ENCODE measurements at places on chromosomes 12 and 14.

- DNase-seq, result no peak
Measured at GRCh38 chr14:77041881-77042545, 13.5 kb upstream of the IRF2BPL start.

DNA sequence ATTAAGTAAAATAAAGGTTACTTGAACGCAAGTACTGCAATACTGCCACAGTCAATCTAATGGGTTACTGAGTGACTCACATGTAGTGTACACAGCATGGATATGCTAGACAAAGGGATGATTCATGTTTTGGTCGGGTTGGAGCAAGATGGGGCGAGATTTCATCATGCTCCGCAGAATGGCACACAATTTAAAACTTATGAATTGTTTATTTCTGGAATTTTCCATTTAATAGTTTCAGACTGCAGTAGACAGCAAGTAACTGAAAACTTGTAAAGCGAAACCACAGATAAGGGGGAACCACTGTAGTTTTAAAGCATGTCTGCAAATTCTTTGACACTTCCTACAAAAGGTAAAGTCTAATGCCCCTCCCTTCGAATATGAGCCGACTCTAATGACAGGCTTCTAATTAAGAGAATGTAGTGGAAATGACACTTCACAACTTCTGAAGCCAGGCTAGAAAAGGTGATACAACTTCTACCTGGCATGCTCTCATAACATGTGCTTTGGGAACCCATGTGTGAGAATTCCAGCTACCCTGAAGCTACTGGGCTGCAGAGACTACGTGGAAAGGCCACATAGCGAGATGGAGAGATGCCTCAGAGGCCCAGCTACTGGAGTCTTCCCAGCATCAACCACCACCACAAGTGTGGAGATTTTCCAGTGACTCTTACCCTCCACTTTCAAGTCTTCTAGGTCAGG, 13.9 kb upstream of the TCP11L2 start:
- DNase-seq, result no peak

DNA sequence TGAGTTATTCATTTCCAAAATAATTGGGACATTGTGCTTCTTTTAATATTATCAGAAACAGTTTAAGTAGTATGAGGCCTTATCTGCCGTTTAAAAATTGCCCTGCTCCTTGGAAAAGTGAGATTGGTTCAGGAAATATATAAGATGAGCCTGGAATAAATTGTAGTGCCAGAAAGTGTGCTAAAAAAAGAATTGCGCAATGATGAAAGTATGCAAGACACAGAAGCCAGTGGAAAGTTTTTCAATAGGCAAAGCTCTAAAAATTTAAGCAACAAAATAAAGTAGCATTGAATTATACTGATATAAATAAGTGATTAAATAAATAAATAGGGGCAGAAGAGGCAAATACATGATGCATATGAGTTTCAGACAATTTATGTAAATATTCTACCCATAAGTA, 834.9 kb downstream of the BCL11B start:
- no peak for DNase-seq

DNA sequence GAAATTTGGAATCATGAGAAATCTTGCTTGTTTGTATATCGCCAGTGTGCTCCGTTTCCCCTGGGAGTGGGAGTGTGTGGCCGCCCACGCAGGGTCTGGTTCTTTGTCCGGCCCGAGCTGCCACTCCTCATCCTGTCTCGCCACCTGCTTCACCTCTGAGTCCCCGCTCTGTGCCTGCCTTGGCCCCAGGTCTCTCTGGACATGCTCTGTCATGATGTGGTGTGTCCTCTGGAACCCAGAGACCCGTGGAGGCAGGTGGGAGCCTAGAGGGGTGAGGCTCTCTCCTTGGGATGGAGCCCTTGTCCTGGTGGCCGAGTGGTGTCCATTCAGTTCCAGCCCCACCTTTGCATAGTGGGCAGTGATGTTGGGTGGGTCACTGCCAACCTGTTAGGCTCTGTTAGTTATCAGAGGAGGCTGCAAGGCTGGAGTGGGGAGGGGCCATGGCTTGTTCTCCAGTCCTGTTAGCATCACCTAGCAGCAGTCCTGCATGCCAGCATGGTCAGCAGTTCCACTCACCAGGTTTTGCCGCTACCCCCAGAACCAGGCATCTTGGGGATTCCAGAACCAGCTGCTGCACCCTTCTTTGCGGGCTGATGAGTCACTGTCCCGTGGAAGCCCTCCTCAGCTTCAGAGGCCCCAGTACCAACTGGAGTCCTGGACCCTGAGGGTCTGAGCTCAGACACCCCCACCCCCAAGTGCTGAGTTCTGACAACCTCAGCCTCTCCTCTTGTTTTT, 76.5 kb downstream of the EP400 start:
- DNase-seq, result no peak

GRCh38 chr14:71005076-71005475, 97.8 kb downstream of the PCNX1 start:
- DNase-seq, result no peak

- DNase-seq, result no peak
Measured at GRCh38 chr12:74945771-74946198, 263.9 kb downstream of the KCNC2 start.

DNA sequence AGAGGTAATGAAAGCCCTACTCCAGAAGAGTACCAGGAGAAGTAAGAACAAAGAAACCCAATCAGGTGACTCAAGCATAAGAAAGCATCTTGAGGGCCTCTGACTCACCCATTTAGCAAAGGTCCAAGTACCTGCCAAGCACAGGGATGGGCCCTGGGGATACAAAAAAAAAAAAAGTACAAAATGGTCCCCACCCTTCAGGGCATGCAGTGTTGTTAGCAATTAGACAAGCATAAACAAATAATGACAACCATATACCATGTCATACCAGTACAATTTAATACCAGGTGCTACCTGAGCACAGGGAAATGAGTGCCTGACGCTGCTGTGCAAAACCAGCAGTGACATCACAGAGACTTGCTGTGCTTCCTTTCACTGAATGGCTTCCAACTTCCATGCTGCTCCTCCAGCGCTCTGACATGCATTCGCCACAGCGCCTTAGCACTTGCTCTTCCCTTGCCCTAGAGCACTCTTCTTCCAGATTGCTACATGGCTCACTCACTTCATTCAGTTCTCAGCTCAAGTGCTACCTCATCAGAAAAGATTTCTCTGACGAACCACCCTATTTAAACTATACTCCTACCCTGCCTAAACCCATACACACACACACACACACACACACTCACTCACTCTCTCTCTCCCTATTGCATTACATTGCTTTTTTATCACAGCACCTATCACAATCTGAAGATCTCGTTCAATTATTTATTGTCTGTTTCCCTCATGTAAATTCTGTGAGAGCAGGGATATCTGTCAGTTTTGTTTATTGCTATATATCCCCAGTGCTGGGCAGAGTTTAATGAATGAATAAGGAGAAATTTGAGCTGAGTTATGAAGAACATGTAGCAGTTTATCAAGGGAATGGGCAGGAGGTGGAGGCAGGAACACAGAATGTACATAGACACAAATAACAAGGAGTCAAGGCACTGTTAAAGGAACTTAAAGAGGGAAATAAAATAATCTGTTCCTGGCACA, 12.9 kb upstream of the EPS8 start:
- DNase-seq, result no peak

GRCh38 chr12:84247931-84248330, 664.7 kb downstream of the SLC6A15 start:
- DNase-seq, result no peak

DNA sequence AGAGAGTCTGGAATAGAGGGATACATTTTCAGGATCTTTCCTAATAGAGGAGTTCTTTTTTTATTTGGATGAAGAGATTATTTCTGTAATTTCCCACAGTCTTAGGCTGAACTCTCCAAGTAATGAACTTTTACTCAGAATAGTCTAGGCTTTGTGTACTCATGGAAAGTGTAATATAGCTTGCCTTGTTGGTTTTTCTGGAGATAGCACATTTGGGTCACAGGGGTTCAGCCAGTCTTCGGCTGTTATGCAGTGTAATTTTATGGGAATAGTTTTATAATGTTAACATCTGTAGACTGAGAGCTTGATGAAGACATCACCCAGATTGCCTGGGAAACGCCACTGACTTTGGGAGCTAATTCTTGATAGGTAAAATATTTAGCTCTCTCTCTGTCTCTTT, 450.8 kb downstream of the RAD51B start:
- no peak for DNase-seq

DNA sequence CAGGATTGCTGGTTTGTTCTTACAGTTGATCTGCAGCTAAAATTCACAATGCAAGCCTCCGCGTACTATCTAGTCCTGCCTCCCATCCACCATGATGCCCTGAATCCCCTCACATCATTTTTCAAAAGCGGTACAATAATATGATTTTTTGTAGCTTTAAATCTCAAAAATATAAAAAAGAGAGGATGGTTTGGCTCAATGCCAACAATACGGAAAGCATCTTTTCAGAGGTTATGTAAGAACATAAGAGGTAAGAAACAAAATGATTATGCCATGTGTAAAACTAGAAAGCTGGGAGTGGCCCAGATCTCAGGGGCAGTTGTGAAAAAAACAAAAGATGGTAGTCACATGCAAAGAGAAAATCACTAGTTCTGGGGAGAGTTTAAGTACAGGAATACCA, 24.0 kb upstream of the ZDHHC17 start:
- no peak for DNase-seq

DNA sequence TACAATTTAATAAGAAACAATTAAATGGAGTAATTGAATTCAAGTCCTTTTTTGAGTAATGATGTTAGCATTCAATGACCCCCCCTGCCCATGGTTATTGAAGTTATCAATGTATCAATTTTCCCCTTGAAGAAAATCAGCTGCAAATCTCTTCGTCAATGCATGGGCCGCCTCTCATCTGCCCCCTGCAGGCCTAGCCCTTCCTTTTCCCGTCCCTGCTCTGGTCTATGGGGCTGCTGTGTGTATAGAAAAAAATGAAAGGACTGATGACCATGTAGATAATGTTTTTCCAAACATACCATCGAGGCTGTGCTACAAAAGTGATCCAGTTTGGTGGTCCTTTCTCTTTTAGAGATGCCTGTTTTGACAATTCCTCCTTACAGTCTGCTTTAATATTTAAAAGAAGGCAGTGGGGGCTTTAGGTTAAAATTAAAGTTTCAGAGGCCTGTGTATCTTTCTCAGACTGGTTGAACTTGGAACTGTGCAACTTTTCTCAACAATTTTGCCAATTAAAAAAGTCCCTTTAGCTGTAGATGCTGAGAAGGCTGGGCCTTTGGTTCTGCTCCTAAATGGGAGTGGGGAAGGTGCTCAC, 98.4 kb downstream of the APAF1 start:
- no peak for DNase-seq

- no peak for DNase-seq
Measured at GRCh38 chr12:10136637-10137205, 6.7 kb upstream of the CLEC7A start.

- DNase-seq, result no peak
Measured at GRCh38 chr12:125203145-125203765, 138.0 kb downstream of the AACS start.

GRCh38 chr14:61649283-61649682, 46.0 kb upstream of the HIF1A start:
- peak; percentile 21 for DNase-seq

DNA sequence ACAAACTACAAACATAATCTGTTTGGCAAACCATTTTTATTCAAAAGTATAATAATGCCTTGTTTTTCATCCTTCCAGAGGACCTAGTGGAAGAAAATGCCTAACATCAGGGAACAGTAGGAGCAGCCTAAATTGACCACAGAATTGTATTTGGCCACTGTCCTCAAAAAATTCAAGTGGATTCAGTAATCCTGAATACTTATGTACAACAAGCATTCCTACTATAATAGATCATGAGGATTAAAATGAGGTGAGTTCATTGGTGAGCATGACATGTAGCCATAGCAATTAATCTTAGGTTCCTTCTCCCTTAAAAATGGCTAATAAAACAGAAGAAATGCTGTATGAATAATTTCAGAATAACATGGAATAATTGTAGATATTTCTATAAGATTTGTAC, 209.3 kb downstream of the DAD1 start:
- no peak for DNase-seq

- no peak for DNase-seq
Measured at GRCh38 chr14:45254771-45255170, 1.8 kb upstream of the MIS18BP1 start.

DNA sequence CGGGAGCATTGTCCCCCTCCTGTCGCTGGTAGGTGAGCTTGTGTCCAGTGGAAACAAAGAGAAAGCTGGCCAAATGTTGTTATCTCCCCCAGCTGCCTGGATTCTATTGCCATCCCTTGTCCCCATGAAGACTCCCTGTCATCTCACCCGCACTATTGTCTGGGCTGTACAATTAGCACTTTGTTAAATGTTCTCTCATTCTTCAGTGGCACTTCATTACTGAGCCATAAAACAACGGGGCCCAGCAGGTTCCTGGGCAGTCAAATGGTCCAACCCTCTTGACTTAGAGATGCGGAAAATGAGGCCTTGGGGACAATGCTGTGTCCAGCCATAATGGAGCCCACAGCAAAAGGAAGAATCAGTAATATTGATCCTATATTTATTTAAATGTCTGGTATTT, 13.2 kb upstream of the COL2A1 start:
- DNase-seq, result no peak

- no peak for DNase-seq
Measured at GRCh38 chr14:70785556-70785955, 23.8 kb downstream of the MAP3K9 start.

- DNase-seq, result no peak
Measured at GRCh38 chr12:23618718-23619117, 330.8 kb downstream of the SOX5 start.

DNA sequence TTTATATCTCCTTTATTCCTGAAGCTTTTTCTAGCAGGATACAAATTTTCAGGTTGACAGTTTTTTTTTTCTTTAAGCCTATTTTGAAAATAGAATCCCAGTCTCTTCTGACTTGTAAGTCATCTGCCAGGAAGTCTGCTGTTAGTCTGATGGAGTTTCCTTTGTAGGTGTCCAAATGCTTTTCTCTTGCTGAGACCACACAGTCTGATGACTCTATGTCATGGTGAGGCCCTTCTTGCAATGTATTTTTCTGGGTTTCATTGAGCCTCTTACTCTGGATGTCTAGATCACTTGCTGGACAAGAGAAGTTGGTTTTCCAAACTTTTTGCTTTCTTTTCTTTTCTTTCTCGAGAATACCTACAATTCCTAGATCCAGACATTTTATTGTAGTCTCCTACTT, 30.6 kb downstream of the USP15 start:
- no peak for DNase-seq

GRCh38 chr12:3611860-3612703, 121.1 kb downstream of the PRMT8 start:
- no peak for DNase-seq

DNA sequence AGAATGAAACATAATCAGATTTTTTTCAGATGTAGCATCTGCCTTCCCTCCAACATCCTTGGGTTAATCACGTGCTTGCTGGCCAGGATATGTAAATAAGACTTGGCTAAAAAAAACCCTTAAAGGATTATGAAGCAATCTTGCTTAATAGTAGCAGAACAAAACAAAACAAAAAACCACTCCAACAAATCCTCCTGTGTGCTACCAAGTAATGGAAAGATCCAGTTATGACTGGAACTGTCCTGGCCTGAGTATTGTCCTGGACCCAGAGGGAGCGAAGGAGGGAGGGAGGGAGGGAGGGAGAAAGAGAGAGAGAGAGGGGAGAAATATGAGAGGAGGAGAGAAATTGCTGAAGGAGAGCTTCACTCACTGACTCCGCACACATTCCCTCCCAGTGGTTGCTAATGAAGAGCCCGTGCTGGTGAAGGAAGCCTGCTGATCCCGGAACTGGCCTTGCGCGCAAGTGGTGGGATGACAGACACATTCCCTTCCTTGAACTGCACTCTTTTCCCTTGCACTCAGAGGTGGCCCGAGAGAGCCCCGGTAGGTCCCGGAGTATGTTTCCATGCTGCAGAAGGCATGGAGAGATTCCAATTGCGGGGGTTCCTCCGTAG, 57.2 kb downstream of the HMGA2 start:
- no peak for DNase-seq
